Germinal center (tissue), 1 donor: ENCODE measurements at places on chromosomes 13 and 19.

DNA sequence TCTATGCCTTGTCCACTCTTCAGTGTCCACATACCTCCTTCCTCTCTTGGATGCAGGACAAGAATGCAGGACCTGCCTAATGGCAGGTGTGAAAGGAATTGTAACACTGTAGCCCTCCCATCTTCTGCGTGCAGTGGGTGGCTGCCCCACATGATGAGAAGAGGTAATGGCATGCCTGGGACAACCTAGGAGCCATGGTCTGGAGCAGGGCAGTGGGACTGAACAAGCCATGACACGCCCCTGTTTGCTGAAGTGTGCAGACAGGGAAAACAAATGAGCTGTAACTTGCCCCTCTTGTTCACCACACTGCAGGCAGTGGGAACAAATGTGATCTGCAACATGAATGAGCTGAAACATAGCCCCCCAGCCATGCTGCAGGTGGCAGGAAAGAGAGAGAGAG lies 192.2 kb downstream of the PCDH17 start:
- no peak for DNase-seq

DNA sequence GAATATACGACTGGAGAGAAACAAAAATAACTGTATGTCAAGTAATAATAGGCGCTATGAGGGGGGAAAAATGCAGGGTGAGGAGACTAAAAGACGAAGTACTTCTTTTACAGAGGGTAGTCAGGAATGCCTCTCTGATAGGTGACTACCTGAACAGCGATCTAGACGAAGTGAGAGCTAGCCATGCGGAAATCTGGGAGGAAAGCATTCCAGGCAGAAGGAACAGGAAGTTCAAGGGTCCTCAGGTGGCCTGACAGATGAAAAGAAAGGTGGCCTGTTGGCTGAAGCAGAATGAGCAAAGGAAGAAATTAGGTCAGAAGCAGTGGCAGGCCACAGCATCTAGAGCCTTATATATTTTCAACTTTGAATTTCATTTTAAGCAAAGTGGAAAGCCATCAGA lies 13.3 kb downstream of the ZDHHC20 start:
- no peak for DNase-seq

DNA sequence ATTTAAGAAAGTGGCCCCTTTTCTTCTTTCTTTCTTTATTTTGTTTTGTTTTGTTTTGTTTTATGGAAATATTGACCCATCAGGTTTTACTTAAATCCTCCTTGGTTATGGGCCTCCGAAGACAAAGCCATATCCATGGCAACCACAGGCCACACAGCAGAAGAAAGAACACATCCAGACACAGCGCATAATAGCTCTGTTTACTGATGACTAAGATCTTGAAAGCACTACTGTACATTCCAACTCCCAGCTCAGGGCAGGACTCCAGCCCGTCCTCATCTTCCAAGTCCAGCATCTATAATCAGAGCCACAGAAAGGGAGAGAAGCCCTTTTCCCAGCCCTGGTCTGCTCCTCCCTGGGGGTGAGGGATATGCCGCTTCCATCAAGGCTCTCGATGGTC lies 84.3 kb downstream of the NUFIP1 start:
- DNase-seq, result no peak

DNA sequence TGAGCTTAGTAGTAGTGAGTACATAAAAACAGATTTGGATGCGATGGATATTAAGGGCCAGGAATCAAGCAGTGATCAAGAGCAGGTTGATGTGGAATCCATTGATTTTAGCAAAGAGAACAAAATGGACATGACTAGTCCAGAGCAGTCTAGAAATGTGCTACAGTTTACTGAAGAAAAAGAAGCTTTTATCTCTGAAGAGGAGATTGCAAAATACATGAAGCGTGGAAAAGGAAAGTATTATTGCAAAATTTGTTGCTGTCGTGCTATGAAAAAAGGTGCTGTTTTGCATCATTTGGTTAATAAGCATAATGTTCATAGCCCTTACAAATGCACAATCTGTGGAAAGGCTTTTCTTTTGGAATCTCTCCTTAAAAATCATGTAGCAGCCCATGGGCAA lies 11.4 kb downstream of the CHAMP1 start:
- no peak for DNase-seq

- peak; percentile 62 for DNase-seq
These were observed 12.2 kb upstream of the LILRA5 start for GRCh38 chr19:54325194-54325621.

- DNase-seq, result no peak
These were observed 7.3 kb downstream of the ANGPTL4 start for GRCh38 chr19:8371011-8371804.
